ENCODE measurements at places on chromosomes 7 and 10. TPM values are rescaled to one million over a fixed set of nuclear protein-coding genes. Genes with fewer than 3 reads are reported as not detected.

CAMK2B gene
- total RNA-seq, result 0.15 TPM

DNA sequence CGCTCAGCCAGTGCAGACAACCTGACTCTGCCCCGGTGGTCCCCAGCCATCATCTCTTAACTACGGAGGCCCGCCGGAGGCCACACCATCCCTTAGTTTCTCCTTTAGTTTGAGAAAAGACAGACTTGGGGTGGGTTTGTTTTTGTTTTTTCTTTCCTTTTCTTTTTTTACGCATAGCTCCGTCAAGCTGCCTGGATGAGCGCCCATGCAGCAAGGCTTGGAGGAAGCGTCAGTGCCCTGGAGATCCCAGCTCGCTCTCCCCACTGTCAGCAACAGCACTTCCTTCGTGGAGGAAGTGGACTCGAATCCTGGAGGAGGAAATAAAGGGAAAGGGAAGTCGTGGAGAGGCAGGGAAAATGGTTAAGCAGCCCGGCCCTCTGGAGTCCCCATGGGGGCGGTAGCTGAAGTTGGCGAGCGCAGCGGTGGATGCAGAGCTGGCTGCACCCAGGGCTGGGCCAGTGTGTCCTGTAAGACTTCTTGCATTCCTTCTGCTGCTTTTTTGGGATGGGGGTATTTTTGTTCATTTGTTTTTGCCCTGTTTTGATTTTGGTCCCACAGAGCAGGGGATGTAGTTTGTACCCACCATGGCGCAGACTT lies 35.9 kb upstream of the GJD4 start:
- no peaks in the 10 kb centered on the region for H3K36me3 ChIP-seq
- H3K27me3 ChIP-seq, result no peaks in the 10 kb centered on the region
- peaks cover 6% of the 10 kb centered on the region for H3K4me1 ChIP-seq
- no peak for DNase-seq
- no peak overlapping the region for H3K4me3 ChIP-seq

OR6B1 gene
- total RNA-seq, result not detected

PNLIPRP1 gene
- not detected for total RNA-seq

PITX3 gene
- 0.54 TPM for total RNA-seq

SPDYE5 gene
- not detected for total RNA-seq

GRCh38 chr7:490461-491291 lies 29.0 kb downstream of the PDGFA start:
- H3K27ac ChIP-seq, result no peak overlapping the region
- H3K27me3 ChIP-seq, result no peaks in the 10 kb centered on the region
- no peaks in the 10 kb centered on the region for H3K36me3 ChIP-seq
- H3K4me1 ChIP-seq, result no peaks in the 10 kb centered on the region

DNA sequence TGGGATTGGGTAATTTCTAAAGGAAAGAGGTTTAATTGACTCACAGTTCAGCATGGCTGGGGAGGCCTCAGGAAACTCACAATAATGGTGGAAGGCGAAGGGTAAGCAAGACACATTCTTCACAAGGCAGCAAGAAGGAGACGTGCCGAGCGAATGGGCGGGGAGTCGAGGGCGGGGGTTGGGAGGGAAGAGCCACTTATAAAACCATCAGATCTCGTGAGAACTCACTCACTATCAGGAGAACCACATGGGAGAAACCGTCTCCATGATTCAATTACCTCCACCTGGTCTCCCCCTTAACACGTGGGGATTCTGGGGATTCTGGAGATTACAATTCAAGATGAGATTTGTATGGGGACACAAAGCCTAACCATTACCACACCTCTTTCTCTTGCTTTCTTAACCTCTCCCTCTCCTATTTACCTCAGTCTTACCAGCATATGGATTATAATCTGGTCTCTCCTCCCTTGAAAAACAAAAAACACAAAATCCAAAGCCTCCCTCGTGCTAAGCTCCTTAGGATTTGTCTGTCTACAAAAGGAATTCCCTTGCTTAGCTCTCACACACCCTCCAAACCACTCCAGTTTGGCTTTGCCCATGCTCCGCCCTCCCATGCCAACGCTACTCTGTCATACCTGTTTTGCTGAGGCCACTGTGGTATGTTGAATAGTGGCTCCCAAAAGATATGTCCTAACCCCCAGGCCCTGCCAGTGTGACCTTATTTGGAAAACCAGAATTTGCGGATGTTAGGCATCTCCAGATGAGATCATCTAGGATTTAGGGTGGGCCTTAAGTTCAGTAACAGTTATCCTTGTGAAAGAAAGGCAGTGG lies 19.6 kb upstream of the EFCAB10 start:
- H3K4me1 ChIP-seq, result peaks cover 14% of the 10 kb centered on the region
- H3K27me3 ChIP-seq, result no peaks in the 10 kb centered on the region
- no peak overlapping the region for H3K4me3 ChIP-seq
- no peak overlapping the region for H3K27ac ChIP-seq
- no peak for DNase-seq

GRCh38 chr10:23676296-23676695 lies 237.4 kb downstream of the OTUD1 start:
- H3K4me3 ChIP-seq, result no peak overlapping the region
- DNase-seq, result no peak
- no peaks in the 10 kb centered on the region for H3K27me3 ChIP-seq
- H3K27ac ChIP-seq, result no peak overlapping the region

ITGB8 gene
- total RNA-seq, result 3.6 TPM

NMT2 gene
- 16.6 TPM for total RNA-seq

DNA sequence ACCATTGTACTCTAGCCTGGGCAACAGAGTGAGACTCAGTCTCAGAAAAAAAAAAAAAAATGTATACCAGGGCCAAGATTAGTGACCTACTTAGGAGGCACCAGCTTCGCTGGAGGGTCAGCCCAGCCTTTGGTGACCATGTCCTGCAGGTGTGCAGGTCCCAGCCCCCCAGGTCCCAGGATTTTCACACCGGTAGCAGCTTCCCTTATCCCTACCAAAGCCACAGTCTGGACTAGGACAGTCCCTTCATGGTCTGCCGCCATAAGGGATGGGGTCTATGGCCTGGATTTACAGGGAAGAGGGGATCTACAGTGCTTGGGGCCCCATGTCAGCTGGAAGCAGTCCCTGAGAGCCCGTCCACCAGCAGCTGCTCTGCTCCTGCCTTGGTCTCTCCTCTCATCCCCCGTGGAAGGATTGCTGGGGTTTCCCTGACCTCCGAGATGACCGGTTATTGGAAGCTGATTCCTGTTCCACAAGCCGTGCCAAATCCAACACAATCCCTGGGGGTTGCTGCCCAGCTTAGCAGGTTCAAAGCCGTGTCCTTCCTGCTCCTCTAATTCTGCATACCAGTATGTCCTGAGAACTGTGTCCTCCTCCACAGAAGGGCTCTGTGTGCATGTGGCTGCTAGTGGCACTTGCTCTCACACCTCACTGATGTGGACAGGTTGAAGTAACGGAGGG lies 11.0 kb upstream of the NDUFB2 start:
- H3K36me3 ChIP-seq, result no peaks in the 10 kb centered on the region
- no peak for DNase-seq
- H3K27me3 ChIP-seq, result no peaks in the 10 kb centered on the region
- H3K4me3 ChIP-seq, result no peak overlapping the region

DNA sequence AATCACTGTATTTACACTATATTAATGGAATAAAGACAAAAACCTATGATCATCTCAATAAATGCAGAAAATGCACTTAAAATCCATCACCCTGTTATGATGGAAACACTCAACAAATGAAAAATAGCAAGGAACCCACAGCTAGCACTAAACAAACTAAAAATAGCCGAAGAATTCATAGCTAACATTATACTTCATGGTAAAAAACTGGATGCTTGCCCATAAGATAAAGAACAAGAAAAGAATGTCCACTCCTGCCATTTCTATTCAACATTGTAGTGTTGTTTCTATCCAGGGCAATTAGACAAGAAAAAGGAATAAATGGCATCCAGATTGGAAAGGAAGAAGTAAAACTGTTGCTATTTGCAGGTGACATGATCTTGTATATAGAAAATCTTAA lies 142.1 kb downstream of the STK31 start:
- no peaks in the 10 kb centered on the region for H3K36me3 ChIP-seq
- no peaks in the 10 kb centered on the region for H3K27me3 ChIP-seq
- no peak overlapping the region for H3K4me3 ChIP-seq

TRIM73 gene
- 0.90 TPM for total RNA-seq

GRCh38 chr10:122492999-122493481 lies 31.7 kb downstream of the HTRA1 start:
- no peaks in the 10 kb centered on the region for H3K27me3 ChIP-seq
- H3K4me3 ChIP-seq, result no peak overlapping the region
- no peak for DNase-seq
- H3K36me3 ChIP-seq, result no peaks in the 10 kb centered on the region
- no peaks in the 10 kb centered on the region for H3K4me1 ChIP-seq

STOX1 gene
- total RNA-seq, result 2.5 TPM

DNA sequence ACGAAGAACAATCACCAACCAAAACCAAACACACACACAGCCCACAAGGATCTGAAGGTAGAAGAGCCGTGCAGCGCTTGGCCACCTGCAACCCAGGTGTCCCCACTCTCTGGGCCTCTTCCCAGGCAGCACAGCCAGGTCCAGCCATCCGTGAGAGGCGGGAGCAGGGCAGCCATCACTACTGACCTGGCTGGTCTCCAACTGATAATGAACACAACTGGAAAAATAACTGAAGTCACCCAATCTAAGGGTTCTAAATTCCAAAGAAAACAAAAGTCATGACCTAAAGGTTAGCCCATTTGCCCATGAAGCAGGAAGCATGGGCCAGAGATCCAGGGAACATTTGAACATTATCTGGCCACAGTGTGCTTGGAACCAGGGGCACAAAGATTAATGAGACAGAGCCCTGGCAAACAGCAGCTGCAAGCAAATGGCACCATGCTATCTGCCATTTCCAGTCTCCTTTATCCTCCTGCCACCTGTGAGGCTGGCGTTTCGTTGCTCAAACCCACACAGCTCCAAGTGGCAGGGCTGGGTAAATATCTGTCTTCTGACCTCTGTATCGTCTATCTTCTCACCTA lies 207.9 kb downstream of the TNS3 start:
- no peak overlapping the region for H3K27ac ChIP-seq
- DNase-seq, result no peak
- peaks cover 2% of the 10 kb centered on the region for H3K36me3 ChIP-seq
- no peak overlapping the region for H3K4me3 ChIP-seq
- H3K27me3 ChIP-seq, result no peaks in the 10 kb centered on the region

GRCh38 chr7:73995330-73995729 lies 32.6 kb upstream of the ELN start:
- no peaks in the 10 kb centered on the region for H3K4me1 ChIP-seq
- H3K36me3 ChIP-seq, result no peaks in the 10 kb centered on the region
- H3K4me3 ChIP-seq, result no peak overlapping the region
